T-helper 2 cell (primary cell): ENCODE measurements at places on chromosomes 2 and 18.

- no peak for DNase-seq
Observed at GRCh38 chr2:26466662-26467310, 11.1 kb downstream of the OTOF start.

DNA sequence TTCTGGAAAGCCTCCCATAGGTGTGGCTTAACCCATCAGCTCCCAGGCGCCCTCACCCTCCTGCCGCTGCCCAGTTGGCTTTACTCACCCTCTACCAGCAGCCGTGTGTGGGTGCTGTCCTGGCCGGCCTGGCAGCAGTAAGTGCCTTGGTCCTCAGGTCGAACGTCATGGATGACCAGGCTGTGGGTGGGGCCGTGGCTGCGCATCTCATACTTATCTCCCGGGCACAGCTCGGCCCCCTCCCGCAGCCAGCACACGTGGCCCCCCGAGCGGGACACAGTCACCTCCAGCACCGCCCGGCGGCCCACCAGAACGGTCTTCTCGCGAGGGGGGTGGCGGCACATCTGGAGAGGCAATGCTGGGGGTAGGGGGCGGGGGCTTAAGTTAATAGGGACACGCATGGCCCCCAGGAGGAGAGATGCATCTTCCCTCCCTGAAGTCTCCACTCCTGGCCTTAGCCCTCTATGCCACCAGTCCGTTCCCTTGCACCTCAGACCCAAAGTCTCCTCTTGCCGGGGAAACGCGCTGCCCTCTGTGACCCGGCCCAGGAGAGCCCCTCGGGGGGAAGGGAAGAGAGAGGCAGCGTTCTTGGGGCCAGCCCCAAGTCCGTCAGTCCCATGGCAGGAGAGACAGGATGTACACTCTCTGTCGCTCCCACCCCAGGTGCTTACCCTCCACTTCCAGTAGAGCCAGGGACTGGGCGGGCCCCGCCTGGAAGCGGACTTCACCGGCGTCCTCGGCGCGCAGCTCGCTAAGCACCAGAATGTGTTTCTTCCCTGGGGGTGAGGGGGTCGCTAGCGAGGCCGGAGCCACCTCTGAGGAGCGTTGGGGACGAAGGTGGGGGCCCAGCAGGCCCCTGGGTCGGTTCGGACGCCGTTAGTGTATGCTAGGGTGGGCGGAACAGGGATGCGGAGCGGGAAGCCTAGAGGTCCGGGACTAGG lies 7.9 kb downstream of the TMEM198 start:
- no peak for DNase-seq

GRCh38 chr2:102141970-102142828 lies at the start of gene IL1R1:
Gene IL1R1 (plus strand): TSS chr2:102142746. CDS start chr2:102157725, 14,979 bp downstream.
- DNase-seq: no peak

GRCh38 chr18:23300231-23300805 lies 152.8 kb upstream of the RIOK3 start:
- no peak for DNase-seq

DNA sequence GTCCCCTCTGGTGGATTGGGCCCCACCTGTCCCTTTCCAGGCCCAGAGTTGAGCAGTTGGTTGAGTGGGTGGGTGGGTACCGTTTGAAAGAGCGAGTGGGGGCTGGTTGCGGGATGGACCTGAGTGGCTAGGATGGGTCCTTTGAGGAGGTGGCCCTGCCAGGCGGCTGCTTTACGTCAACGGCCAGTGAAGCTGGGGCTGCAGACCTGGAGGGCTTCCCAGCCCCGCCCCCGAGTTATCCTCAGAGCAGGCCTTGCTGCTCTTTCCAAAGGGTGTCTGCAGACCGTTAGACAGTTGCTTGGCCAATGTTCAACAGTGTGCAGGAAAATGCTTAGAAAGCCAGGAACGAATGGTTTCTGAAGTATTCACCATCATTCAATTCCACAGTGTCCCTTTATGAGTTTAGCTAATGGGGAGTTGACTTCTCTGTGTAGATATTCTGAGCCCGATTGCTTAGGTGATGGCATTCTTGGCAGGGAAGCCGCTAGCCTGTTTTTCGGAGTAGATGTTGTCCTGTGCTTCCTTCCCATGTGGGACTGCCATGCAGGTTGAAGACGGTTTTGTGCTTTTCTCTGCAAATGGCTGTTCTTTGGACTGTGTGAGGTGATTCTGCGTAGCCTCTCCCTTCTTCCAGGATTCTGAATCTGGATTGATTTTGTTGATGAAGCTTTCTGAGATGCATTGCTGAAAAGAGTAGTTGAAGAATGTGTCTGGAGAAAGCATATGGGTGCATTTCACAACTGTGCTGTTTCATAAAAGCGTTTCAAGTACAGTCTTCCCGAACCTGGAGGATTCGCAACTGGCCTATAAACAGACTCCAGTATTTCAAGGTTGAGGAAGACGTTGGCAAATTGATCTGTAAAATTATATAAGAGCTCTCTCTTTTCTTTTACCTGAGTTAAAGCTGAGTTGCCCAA lies 45.8 kb downstream of the LDLRAD4 start:
- no peak for DNase-seq

DNA sequence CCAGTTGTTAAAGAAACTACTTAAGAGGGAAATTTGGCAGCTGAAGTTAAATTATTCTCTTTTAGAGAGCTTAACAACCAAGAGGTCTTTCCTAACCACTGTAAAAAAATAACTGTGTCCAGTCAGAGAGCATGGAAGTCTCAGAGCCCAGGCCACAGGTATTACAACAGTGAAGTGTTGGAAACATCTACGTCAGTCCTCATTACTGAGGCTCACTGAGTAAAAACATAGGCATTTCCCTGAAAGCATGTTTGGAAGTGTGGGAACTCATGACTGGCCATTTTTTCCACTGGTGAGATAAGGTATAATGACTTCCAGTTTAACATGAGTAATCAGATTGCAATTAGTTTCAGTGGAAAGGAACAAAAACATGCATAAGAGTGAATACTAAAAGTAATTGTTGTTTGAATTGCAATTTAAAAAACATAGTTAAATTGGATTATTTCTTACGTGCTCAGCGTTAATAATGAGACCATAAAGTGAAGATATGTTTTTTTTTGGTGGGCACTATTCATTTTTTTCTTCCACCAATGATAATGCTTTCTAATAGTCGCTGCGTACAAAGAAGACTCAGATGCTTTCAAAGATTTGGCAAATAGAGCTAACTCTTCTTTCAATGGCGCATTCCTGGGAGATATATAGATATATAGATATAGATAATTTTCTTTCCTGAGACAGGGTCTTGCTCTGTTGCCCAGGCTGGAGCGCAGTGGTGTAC lies 60.8 kb downstream of the EFEMP1 start:
- no peak for DNase-seq

GRCh38 chr2:7539760-7540159 lies 622.5 kb downstream of the RNF144A start:
- DNase-seq: no peak

- peak; percentile 44 for DNase-seq
Observed at GRCh38 chr2:72920318-72921087, 3.2 kb downstream of the EMX1 start.

DNA sequence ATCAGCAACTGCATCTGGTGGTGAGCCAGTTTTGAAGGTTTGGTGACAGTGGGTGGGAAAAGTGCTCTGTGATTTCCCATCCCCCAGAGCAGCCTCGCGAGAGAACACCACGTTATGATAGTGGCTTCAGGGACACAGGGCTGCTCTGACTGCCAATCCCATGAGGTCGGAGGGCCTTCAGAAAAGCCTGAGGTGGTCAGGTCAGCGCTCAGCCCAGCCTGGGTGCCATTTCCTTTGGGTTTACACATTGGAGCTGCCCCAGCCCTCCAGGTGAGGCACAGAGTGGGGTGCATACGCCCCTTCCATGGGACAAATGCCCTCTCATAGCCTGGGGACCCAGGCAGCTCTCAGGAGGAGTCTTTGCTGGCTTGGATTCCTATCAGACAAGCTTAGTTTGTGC lies 126.8 kb downstream of the KCTD1 start:
- no peak for DNase-seq

- DNase-seq: no peak
Observed at GRCh38 chr2:26148501-26148900, 24.4 kb upstream of the GAREM2 start.

DNA sequence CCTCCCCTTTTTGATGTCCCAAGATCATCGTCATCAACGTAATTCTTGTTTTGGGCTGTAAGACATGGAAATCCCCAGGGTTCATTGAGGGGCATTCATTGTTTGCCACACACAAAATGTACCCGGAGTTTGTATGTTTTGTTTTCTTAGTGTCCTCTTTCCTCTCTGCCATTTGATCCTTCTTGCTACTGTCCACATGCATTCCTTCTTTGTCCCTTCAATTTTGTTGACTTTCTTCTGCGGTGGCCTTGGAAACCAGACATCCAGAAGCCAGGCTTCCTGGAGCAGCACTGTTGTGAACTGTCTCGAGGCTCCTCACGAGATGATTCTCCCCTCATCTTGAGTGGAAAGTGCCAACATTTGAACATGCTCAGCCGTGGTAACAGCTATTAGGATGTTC lies 24.8 kb downstream of the IGFBP2 start:
- DNase-seq: no peak

DNA sequence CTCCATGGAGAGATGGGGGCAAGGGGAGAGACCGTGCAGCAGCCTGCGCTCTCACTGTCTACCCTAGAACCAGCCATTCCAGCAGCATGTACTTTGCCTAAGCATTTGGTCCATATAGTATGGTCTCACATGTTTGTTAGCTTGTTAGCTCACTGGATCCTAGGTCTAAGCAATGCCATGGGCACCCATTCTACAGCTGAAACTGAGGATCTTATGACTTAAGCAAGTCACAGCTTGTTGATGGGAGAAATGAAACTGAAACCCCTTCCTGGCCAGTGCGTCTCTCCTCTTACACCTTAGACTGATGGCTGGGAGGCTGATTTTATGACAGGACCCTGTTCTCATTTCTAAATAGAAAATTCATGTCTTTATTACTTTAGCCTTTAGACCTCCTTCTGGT lies 90.1 kb downstream of the EPAS1 start:
- no peak for DNase-seq

DNA sequence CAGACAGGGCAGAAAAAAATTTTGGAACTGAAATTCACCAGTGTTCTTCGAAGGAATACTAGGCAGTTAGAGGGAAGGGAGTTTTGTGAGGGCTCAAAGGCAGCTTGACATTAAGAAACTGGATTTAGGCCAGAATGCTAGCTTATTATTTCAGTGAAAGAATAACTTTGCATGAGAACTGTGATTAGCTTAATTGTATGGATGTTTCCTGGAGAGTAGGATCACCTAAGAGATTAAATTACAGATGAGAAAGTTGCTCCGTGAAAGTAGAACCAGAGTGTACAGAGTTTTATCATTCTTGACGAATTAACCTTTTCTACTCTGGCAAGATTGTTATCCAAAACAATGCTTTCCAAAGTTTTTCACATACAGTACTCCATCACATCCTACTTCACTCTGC lies 6.2 kb downstream of the SPAG16 start:
- DNase-seq: no peak

- DNase-seq: peak; percentile 64
Observed at GRCh38 chr2:177753682-177754491, 318.7 kb downstream of the PDE11A start.

DNA sequence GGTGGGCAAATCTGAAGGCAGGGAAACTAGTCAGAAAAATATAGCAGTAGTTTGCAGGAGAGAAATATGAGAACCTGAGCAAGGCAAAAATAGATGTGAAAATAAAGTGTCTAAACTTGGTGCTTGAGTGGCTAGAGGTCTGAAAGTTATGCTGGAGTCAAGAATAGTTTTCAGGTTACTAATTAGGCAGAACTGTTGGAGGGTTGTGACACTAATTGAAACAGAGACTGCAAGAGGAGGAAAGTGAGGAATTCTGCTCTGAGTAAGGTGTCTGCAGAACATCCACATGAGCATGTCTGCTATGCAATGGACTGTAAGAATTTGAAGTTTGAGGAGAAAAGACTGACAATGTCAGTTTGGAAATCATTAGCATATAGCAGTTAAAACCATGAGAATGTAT lies 444.0 kb upstream of the LRRTM1 start:
- DNase-seq: no peak

- DNase-seq: no peak
Observed at GRCh38 chr2:63696496-63696895, 107.7 kb downstream of the MDH1 start.

GRCh38 chr2:195337597-195337996 lies 319.4 kb upstream of the SLC39A10 start:
- no peak for DNase-seq

DNA sequence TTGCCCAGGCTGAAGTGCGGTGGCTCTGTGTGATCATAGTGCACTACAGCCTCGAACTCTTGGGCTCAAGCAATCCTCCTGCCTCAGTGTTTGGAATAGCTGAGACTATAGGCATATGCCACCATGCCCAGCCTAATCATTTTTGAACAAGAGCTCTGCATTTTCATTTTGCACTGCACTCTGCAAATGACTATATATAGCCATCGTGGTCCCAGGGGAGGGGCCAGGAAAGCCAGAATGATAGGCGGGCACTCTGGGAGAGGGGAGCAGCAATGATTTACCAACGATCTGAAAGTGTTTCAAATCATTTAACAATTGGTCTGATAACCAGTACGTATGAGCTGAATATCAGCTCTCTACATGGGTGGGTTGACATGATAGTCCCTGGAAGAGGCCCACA lies 22.3 kb upstream of the ST3GAL5 start:
- no peak for DNase-seq

GRCh38 chr18:62458346-62458745 lies 64.5 kb upstream of the ZCCHC2 start:
- no peak for DNase-seq

DNA sequence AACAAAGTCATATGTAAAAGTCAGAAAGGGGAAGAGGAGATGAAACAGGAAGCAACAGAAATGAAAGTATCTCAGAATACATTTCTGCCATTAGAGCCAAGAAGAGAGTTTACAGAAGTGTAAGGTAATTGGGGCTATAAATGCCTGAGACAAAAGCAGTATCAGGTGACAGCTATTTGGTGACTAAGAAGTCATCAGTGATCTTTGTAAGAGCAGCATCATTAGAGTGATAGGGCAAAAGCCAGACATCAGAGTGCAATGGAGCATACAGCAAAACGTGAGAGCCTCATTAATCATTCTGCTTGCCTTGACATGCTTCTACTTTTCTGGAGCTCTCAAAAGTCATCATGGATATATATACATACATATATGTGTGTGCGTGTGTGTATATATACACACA lies 804.7 kb upstream of the PIK3C3 start:
- no peak for DNase-seq

GRCh38 chr2:227188292-227188691 lies 23.9 kb downstream of the COL4A3 start:
- no peak for DNase-seq

- no peak for DNase-seq
Observed at GRCh38 chr2:206164261-206164862, 4.7 kb downstream of the EEF1B2 start.
